KBM-7 (cell line): ENCODE measurements at places on chromosomes 6 and 20.

DNA sequence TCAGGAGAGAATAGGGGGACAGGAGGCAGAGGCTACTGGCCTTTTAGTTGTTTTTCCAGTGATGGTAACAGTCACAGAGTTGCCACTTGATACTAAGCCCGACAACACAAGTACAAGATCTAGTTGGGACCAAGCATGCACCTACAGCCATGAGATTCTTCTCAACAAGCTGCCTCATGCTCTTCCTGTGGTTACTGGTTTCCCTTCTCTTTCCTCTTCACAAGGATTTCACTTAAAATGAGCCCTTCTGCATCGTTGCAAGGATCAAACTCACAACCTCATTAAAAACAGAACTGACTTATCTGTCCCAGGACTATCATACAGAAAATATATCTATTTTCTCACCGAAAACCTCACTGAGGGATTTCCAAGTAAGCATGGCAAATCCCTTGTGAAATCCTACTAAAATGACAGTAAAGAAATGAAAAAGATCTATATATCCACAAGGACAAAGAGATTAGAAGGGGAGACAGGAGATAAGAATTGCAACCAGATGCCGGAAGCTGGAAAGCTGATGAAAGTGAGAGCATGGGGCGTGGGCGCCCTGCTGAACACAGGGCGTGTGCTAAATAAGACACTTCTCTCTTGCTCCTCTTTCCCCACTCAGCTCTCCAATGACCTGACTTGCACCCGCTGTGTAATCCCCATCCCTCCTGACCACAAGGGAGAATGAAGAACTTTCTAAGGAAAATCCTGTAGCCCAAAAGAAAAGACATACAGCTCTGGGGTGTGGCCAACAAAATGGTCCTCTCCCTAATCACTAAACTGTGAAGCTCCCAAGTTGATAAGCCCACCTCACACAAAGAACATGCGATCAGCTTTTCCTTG lies 13.4 kb downstream of the MTFR2 start:
- DNase-seq = no peak

- no peak for DNase-seq
These were observed 24.5 kb downstream of the OVOL2 start for GRCh38 chr20:18032977-18033892.

GRCh38 chr6:126204598-126204997 lies 135.3 kb upstream of the CENPW start:
- DNase-seq = no peak

- DNase-seq = no peak
These were observed 41.2 kb downstream of the CEBPB start for GRCh38 chr20:50231854-50232253.

GRCh38 chr20:19827818-19828217 lies 69.8 kb downstream of the RIN2 start:
- no peak for DNase-seq

GRCh38 chr6:3749977-3750316 lies 1.6 kb downstream of the PXDC1 start:
- DNase-seq = no peak

GRCh38 chr20:620246-620645 lies 10.1 kb upstream of the TCF15 start:
- DNase-seq = no peak

DNA sequence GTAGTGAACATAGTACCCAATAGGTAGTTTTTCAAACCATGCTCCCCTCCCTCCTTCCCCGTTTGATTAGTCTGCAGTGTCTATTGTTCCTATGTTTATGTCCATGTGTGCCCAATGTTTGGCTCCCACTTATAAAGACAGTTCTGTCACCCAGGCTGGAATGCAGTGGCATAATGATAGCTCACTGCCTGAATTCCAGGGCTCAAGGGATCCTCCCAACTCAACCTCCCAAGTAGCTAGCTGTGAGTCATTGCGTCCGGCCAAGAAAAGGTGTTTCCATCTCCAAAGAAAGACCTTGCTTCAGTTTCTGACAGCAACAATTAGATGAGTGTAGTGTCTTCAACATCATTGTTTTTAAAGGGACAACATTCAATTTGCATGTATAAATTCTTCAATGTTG lies 131.1 kb upstream of the CEP162 start:
- DNase-seq = no peak

DNA sequence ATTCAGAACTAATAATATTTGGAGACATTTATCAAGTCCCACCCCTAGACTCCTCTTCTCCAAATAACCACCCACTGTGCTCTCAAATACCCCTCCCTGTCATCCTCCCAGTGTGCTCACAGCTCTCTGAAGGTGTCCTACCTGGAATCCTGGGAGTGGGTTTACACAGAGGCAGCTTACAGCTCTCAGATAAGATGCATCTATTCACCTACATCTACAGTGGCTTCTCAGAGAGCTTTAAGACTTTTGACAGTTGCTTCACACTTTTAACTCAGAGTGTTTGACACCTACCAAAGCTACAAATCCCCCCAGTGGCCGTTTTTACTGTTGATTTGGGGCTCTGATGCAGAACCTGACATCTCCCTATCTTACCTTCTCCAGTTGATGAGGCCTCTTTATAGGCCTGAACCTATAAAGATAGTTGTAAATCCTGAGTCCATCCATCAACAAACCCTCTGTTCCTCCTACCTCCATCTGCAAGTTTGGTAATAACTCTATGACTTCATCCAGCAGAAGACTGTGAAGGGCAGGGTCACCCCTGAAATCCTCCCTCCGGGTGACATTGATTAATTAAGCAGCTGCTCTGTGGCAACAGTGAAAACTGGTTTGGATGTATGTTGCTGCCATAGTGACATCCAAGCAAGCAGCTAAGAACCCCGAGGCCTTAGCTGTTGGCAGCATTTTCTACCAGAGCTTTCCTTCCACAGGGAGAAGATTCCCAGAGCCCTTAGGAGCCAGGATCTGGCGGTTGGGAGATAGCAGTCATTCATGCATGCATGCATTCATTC lies 226.1 kb upstream of the RREB1 start:
- DNase-seq = no peak

- peak; percentile 25 for DNase-seq
These were observed 108.3 kb upstream of the PHACTR1 start for GRCh38 chr6:12608016-12608860.

DNA sequence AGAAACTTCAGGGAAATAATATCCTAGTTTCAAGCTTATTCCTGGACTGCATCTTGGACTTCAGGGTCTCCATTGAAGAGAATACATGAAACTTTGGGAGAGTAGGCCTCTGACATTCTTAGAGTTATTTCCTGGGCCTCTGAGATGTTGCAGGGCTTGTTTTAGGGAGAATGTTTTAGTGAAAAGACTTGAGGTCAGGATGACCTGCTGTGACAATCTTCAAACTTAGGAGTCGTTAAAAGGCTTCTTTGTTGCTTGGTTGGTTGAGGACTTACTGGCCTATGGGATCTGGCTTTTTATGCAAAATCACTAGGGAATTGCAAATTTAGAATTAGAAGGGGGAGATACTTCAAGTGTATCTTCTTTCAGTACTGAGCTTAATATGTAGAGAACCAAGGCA lies 613.2 kb upstream of the FLRT3 start:
- no peak for DNase-seq

GRCh38 chr6:168623736-168624135 lies 182.8 kb downstream of the SMOC2 start:
- no peak for DNase-seq

- no peak for DNase-seq
These were observed 3.9 kb downstream of the OTOR start for GRCh38 chr20:16752082-16752481.

DNA sequence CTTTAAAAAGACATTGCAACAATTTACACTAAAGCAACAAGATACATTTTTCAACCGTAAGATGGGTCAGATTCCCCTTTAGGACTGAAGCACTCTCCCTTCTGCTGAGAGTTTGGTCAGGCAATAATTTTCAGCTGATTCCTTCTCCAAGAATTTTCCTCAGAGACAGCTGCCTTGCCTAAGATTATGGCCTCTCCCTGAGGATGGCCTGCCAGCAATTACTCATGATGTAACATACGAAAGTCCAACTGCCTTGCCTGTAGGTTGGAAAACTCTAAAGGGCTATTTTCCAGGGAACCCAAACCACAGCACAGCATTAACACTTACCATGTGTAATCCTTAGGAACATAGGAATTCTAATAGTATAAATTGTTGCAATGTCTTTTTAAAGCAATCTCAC lies 229.1 kb upstream of the FLRT3 start:
- no peak for DNase-seq

GRCh38 chr6:82783587-82784236 lies 281.9 kb downstream of the UBE3D start:
- no peak for DNase-seq

DNA sequence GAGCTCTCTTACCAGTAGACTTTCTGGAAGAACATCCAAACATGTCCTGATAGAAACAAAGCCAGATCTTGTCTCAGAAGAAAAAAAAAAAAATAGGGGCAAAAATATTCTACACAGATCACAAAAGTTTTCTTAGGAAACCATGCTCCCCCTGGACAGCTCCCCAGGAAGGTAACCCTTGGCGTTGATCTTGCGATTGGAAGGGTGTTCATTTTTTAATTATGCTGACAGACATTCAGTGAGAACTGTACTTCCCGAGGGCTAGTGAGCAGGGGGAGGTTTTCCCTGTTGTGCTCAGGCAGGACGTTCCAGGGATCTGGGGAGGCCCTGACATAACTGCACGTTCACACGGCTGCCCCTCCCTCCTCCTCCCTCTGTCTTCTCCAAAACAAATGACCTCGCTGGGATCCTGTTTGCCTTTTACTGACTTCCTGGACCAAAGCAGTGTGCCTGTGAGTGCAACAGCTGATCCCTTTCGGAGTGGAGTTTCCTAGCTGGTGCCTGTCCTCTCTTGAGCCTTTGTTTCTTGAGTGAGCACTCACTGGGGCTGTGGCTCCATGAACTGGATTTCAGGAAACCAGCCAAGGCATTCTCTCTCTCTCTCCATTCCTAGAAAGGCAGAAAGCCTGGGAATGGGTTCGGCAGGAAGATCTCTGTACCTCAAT lies 46.7 kb downstream of the MARCKS start:
- DNase-seq = no peak

- DNase-seq = peak; percentile 3
These were observed 1064.6 kb upstream of the EYS start for GRCh38 chr6:66771626-66772025.

DNA sequence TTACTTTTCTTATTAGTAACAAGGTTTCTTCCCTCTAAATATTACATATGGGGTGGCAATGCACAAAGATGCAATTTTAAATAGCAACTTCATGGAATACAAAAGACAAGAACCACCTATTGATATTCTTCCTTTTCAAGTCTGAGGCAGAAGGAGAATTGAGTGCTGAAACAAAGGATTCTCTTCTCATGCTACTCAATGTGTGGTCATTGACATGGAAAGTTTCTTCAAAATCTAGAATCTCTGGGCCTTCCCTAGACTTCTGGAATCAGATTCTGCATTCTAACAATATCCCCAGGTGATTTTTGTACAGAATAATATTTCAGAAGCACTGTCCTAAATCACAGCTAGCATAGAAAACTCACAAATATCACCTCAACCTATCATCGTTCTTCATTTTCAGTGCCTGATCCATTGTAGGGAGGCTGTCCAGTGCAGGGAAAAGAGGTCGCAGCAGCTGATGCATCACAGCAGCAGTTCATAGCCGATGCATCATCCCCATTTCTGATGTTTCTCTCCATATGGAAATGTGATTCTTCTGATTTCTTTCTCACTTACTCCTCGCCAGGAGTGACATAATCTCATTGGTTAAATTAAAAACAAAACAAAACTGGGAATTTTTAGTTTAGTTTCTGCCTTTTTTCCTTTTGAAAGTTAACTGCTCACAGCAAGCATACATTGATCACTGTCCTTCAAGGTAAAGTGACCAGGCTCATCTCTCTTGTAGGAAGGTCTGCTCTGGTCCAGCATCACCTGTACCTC lies 139.5 kb upstream of the FAM83B start:
- DNase-seq = no peak

- no peak for DNase-seq
These were observed 333.1 kb downstream of the ZFAND3 start for GRCh38 chr6:38152620-38153019.

DNA sequence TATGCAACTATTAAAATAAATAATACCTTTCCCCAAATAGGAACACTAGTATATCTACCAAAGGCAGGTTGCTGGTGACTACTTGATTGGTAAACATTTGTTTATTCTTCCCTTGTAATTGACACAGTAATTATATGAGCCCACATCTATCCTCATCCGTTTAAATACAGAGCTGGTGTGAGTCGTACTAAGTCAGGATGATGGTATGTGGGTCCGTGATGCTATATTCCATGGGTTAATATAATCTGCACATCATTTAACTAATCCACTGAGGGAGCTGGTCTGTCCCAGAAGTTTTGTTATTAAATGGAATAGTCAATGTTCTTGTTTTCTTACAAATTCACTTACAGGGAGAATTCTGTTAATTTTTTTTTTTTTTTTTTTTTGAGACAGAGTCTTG lies 164.0 kb upstream of the AGPAT4 start:
- DNase-seq = no peak

- peak; percentile 91 for DNase-seq
These were observed 113.9 kb upstream of the PRSS16 start for GRCh38 chr6:27133281-27134227.

- DNase-seq = no peak
These were observed 40.3 kb downstream of the PPP1R14C start for GRCh38 chr6:150183105-150183504.

- no peak for DNase-seq
These were observed 7.5 kb downstream of the SLC17A9 start for GRCh38 chr20:62959998-62960436.

GRCh38 chr20:2405693-2406065 lies 25.0 kb downstream of the TGM6 start:
- no peak for DNase-seq

DNA sequence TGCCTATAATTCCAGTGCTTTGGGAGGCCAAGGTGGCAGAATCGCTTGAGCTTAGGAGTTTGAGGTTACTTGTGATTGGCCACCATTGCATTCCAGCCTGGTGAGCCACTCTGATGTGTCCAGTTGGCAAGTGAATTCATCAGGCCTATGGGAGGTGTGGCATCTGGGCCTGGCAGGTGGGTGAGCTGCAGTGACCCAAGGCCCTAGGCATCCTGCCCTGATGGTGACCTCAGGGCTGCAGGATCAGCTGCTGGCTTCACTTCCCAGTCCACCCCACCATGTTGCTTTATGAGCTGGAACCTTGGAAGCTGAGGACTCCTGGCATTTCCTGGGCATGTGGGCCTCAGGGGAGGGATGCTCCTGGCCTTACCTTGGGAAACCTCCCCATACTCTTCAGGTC lies 20.5 kb downstream of the RSPH9 start:
- DNase-seq = no peak

DNA sequence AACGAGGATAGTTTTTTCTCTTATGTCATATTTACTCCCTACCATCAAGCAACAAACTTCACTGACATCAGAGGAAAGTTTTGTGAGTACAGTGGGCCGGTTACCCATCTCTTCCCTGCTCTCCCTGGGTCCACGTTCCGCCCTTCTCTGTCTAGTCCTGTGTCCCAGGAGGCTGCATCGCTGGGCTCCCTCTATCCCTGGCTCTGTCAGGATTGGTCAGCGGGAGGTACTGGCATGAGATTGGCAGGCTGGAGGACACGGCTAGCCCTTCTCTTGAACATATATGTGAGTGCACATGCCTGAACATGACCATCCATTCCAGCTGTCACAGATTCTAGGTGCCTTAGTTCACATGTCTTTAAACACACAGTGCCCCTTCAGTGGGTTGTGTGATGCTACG lies 30.3 kb upstream of the TMEM181 start:
- no peak for DNase-seq

- DNase-seq = no peak
These were observed 74.4 kb downstream of the PRL start for GRCh38 chr6:22222469-22222868.

GRCh38 chr20:4344670-4345069 lies 329.3 kb upstream of the RNF24 start:
- no peak for DNase-seq
